ENCODE measurements at places on chromosomes 16 and 17.

- no peak for DNase-seq
- H3K36me3 ChIP-seq = peaks cover 11% of the 10 kb centered on the region
- peaks cover 22% of the 10 kb centered on the region for H3K4me1 ChIP-seq
- H3K27ac ChIP-seq = peak overlapping the region; percentile 95
Observed at GRCh38 chr16:53704445-53704813, 473 bp downstream of the FTO start.

- no peak overlapping the region for H3K27ac ChIP-seq
- DNase-seq = no peak
- H3K4me3 ChIP-seq = no peak overlapping the region
Observed at GRCh38 chr17:77327181-77327565, 186.4 kb downstream of the SEC14L1 start.

- DNase-seq = no peak
- H3K36me3 ChIP-seq = no peaks in the 10 kb centered on the region
- H3K4me3 ChIP-seq = no peak overlapping the region
- H3K27me3 ChIP-seq = peaks cover 7% of the 10 kb centered on the region
- H3K4me1 ChIP-seq = peaks cover 7% of the 10 kb centered on the region
- H3K27ac ChIP-seq = no peak overlapping the region
Observed at GRCh38 chr16:23286131-23286532, 16.0 kb upstream of the SCNN1B start.

DNA sequence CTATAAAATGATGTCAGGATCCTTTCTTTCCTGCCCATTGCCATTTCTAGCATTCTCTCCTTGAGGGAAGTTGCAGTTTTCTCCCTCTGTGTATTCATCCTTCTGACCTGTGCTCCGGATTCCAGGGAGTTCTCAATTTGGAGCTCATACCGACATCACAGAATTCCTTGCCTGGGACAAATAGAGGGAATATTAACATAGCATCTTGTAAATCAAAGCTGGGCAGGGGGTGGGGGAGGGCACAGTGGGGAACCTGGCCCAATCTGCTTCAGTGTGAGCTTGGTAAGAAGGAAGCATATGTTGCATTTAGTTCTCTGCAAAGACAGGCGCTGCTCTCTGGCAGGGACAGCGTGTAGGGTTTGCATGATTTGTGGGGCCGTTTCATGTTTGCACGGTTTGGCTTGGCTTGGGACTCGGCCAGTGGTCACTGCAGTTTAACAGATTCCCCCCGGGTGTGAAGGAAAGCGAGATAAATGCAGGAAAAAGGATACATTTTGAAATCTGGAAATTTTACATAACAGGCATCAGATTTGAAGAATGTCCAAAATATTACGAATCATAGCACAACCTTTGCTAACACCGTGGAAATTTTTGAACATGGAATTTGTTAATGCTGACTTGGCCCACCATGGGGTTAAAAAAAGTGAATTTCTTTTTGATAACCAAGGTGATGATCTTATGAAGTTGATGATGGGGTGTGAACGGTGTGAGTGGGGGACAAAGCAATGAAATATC lies 178.0 kb downstream of the WWOX start:
- H3K36me3 ChIP-seq = no peaks in the 10 kb centered on the region
- no peak overlapping the region for H3K27ac ChIP-seq
- H3K27me3 ChIP-seq = no peaks in the 10 kb centered on the region
- no peak for DNase-seq

- H3K36me3 ChIP-seq = peaks cover 19% of the 10 kb centered on the region
- H3K4me1 ChIP-seq = no peaks in the 10 kb centered on the region
- DNase-seq = no peak
- no peak overlapping the region for H3K4me3 ChIP-seq
- no peaks in the 10 kb centered on the region for H3K27me3 ChIP-seq
Observed at GRCh38 chr17:82830249-82830661, 9.6 kb downstream of the ZNF750 start.

- no peaks in the 10 kb centered on the region for H3K36me3 ChIP-seq
- no peak for DNase-seq
- H3K4me3 ChIP-seq = no peak overlapping the region
Observed at GRCh38 chr16:51197953-51198748, 47.1 kb upstream of the SALL1 start.

DNA sequence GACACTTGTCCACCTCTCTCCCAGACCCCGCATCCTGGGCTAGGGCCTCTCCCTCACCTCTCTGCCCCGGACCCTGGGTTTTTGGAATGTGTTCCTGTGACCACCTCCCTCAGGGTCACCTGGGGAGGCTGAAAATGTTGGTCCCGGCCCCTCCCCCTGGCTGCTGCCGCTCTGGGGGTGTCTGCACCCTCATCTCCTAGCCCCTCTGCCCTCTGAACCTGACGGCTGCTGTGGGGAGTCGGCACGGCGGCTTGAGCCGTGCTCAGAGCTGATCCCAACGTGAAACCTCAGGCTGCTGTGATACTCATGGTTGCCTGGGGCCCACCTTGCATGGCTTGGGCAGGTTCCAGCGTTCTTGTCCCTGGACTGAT lies 42.8 kb downstream of the ADCY7 start:
- peak; percentile 38 for DNase-seq
- H3K4me1 ChIP-seq = peaks cover 12% of the 10 kb centered on the region
- H3K36me3 ChIP-seq = peaks cover 30% of the 10 kb centered on the region
- H3K27me3 ChIP-seq = no peaks in the 10 kb centered on the region

DNA sequence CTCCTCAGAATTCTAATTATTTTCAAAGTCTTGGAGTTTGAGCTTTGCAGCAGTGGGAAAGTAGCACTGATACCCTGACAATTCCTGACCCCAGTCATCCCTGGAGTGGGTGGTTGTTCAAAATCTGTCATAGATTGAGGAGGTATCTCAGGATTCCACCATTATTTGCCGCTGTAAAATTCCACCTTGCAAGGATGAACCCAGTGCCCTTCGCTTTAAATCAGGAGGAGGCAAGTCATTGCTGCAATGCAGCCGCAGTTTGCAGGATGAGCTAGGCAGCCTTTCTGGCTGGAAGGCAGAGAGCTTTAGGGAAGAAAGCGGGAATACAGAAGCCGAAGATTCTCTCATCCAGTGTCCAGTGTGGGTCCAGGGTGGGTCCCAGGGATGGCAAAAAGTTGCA lies 296.9 kb downstream of the RBFOX1 start:
- no peaks in the 10 kb centered on the region for H3K27me3 ChIP-seq
- DNase-seq = no peak
- H3K4me1 ChIP-seq = no peaks in the 10 kb centered on the region
- no peak overlapping the region for H3K4me3 ChIP-seq
- H3K27ac ChIP-seq = no peak overlapping the region

Data from activated CD8-positive, alpha-beta memory T cell treated with anti-CD3 and anti-CD28 coated beads, Interleukin-2, amount 10 ng/mL, durations not matched to agents 7 days and 5 days (primary cell).